ENCODE measurements at places on chromosomes 5 and 9. TPM values are rescaled to one million over a fixed set of nuclear protein-coding genes. Genes with fewer than 3 reads are reported as not detected.

GRCh38 chr9:36401897-36402480 lies 1.9 kb upstream of the RNF38 start:
- DNase-seq = no peak

The LHX2 gene
- not detected for total RNA-seq

DNA sequence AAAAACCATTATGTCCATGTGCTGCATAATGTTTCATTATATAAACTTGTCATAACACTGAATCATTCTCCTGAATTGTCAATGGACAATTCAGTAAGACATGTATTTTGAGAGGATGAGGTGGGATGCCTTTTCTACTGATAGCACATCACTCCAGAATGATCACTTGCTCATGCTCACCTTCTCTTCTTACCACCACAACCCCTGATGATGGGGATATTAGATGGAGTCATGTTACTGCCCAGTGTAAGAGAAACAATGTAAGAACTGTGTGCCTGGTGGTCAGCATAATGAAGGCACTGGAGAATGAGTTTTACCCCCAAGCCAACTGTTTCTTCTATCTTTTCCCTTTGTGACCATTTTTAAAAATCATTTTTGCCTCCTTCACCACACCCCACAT lies 198.8 kb downstream of the ADAMTSL1 start:
- no peak for DNase-seq

The CDH10 gene
- total RNA-seq = 0.14 TPM

- DNase-seq = no peak
Observed at GRCh38 chr5:116530276-116530675, 44.3 kb downstream of the SEMA6A start.

DNA sequence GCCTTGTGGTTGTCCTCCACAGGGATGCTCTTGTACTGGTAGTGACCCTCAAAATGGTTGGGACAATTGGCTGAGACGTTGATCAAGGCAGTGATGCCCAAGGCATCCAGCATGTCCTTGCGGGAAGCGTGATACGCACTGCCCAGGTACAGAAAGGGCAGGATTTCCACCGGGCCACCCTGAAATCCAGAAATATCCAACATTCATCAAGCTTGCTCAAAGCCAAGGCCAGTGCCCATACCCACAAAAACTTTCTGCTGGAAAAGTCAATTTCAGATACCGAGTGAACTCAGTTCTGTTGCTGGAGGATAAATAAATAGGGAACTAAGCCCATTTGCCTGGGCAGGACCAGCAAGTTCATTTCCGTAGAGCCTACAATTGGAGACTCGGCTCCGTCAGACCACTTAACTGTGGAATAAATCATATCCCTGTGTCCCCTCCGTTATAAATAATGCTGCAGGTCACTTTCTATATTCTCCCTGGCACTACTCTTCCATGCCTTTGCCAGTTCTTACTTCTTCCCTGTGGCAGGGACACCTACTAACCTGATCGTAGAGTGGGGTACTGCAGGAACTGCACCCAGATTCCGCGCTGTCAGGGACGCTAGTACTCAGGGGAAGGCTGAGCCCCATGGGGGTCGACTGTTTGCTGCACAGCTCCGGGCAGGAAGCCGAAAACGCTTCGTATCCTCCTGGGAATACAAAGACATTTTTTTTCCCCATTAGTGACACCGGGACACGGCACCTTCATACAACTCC lies 1.2 kb downstream of the DUSP1 start:
- no peak for DNase-seq

- DNase-seq = no peak
Observed at GRCh38 chr5:87015901-87016300, 251.8 kb upstream of the RASA1 start.

The GNA14 gene
- 13.2 TPM for total RNA-seq

DNA sequence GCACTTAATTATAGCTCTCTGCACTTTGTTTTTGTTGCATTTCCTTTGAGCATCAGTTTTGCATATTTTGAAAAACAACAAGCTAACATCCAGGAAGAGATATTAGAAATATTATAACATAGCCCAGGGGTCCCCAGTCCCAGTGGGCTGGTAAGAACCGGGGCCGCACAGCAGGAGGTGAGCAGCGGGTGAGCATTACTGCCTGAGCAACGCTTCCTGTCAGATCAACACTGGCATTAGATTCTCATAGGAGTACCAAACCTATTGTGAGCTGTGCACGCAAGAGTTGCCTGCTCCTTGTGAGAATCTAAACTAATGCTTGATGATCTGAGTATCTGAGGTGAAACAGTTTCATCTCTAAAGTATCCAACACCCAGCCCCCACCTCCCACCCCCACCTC lies 675.9 kb upstream of the ZNF608 start:
- DNase-seq = no peak

The TAF1L gene
- total RNA-seq = not detected

GRCh38 chr9:123697686-123698085 lies 232.2 kb downstream of the DENND1A start:
- no peak for DNase-seq

The LHX3 gene
- not detected for total RNA-seq

The SHB gene
- 26.2 TPM for total RNA-seq

The PCDHGC5 gene
- 0.76 TPM for total RNA-seq

The PCDHGA9 gene
- total RNA-seq = 1.6 TPM

The STPG3 gene
- total RNA-seq = not detected

GRCh38 chr9:127781806-127782205 lies 3.3 kb upstream of the SH2D3C start:
- DNase-seq = no peak

The IDNK gene
- 7.2 TPM for total RNA-seq

GRCh38 chr5:4553130-4553529 lies 587.0 kb upstream of the ADAMTS16 start:
- DNase-seq = no peak

The SLC45A2 gene
- 0.73 TPM for total RNA-seq

The OR1J2 gene
- total RNA-seq = not detected

GRCh38 chr9:113154471-113154870 lies 3.7 kb downstream of the SLC31A2 start:
- DNase-seq = no peak

DNA sequence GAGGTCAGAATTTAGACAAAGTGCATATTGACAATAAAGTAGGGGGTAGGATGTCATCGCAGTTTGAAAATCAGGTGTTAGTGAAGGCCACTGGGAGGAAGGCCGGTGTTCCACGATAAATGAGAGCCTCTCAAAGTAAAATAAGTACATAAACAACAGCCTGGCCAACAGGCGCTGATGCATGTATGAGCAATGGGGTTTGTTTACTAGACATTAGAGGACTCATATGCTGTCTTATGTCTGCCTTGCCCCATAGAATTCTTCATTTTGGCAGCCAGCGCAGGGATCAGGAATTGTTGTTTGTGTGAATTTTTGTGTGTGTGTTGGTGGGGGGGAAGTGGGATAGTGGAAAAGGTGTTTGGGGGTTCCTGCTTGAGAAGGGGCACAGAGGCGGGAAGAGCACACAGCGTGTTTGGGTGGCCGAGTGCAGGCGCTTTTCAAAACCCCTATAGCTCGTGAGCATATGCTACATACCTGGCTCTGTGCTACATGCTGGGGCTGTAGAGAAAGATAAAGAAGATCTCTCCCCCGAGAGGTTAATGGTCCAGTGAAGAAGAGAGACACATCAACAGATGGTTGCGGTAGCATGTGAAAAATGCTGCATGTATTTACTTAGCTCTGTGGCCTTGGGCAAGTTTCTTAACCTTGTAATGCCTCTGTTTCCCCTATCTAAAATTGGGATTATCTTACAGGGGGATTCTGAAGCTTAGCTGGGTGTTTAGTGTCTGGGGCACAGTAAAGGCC lies 11.5 kb downstream of the SNX30 start:
- no peak for DNase-seq

DNA sequence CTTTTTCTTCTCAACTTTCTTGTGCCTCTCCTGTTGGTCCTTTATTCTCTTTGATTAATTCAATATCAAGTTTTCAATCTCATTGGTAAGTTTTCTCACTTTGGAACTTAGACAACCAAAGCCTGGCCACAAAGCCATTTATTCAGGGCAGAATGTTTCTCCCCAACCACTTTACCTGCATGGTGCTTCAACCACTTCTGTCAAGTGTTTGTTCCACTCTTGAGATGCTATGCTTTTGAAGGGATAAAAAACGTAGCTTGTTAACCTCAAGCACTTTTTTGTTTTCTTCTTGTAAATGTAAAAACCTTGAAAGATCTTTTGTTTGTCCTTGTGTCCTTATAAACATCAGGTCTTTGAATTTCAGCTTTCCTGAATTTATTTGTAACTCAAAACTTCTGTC lies 966.7 kb downstream of the MAT2B start:
- no peak for DNase-seq

The UNC5A gene
- not detected for total RNA-seq

DNA sequence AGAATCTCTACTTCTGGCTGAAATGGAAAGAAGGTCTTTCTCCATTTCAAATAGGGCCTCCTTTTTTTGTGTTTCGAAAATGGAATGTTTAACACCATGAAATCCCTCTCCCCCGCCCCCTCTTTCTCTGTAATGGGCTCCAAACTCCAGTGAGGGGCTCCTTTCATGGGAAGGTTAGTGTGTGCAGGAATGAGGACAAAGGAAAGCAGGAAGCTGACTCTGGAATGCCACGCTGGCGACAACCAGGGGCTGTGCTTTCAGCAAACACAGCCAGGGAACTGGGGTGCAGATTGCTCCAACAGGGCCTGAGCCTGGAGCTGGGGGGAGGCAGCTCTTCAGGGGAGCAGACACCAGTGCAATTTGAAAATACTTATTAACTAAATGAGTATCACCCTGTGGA lies 82.8 kb downstream of the CRB2 start:
- no peak for DNase-seq

- DNase-seq = no peak
Observed at GRCh38 chr9:17318821-17319320, 184.0 kb downstream of the CNTLN start.

The CATSPER3 gene
- total RNA-seq = 0.70 TPM

GRCh38 chr5:178548746-178549145 lies 41.4 kb downstream of the COL23A1 start:
- no peak for DNase-seq

DNA sequence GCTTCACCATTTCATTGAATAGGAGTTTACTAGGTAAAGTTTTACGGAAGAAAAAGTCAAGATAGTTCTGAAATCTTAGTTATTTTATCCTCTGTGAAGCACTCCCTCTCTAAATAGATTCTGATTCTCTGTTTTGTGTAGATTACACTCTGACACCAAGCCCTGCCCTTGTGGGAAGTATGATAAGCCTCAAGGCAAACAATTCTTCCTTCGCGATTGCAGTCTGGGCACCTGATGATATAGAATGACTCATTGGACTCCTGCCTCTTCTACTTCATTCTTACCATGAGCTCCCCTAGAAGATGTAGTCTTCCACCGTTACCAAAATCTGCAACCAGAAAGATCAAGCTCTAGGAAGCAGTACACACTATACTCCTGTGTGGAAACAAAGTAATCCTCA lies 626.9 kb upstream of the PTGER4 start:
- peak; percentile 33 for DNase-seq

The LTC4S gene
- 4.2 TPM for total RNA-seq

GRCh38 chr9:129242971-129243561 lies 65.0 kb upstream of the IER5L start:
- peak; percentile 33 for DNase-seq

The CD14 gene
- total RNA-seq = 35.5 TPM

The PCDHB5 gene
- total RNA-seq = 0.31 TPM

The PFN3 gene
- not detected for total RNA-seq

GRCh38 chr5:116675626-116675910 lies 100.9 kb upstream of the SEMA6A start:
- no peak for DNase-seq

The CLK4 gene
- total RNA-seq = 16.1 TPM

The IFNA21 gene
- not detected for total RNA-seq

- DNase-seq = peak; percentile 77
Observed at GRCh38 chr9:124267271-124267807, 9.6 kb downstream of the NEK6 start.

DNA sequence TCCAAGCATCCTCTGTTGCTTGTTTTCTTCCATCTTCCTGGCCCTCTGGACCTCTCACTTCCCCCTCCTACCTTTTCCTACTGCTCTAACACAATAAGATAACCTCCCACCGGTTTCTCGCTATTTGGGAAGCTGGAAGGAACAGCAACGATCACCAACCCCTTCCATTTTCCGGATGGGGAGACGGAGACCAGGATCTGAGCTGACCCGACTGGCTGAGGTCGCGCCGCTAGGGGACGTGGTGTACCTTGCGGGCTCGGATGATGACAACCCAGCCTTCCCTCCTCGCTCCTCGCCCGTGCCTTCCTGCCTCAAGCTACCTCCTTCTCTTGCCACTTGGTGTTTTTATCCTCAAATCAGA lies 1.9 kb downstream of the LPAR1 start:
- peak; percentile 80 for DNase-seq

- no peak for DNase-seq
Observed at GRCh38 chr9:7756088-7756487, 43.5 kb downstream of the DMAC1 start.

The GRIA1 gene
- total RNA-seq = not detected

DNA sequence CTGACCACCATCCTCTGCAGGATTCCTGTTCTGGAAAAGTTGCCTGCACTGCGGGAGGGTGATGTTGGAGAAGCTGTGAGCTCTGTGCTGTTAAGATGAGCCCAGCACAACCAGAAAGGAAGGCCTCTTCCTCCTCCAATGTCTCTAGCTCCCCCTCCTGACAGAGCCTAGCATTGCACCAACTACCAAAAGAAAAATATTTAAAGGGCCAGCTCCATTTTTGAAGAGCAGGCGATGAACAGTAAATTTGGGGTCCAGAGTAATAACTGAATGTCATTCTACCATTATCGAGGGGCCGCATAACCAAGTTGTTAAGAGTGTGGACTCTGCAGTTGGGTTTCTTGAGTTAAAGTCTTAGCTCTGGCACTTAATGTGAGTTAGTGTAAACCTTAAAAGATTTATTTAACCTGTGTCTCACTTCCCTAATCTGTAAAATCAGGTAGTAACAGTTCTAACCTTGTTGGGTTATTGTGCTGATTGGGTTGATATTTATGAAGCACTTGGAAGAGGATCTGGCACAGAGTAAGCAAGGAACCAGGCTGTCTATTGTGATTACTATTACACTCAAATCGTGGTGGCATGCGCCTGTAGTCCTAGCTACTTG lies 3.9 kb downstream of the TEX53 start:
- DNase-seq = peak; percentile 83

- DNase-seq = peak; percentile 47
Observed at GRCh38 chr5:67773411-67774266, 441.9 kb upstream of the PIK3R1 start.

All from left colon (tissue), 2 donors.